ENCODE measurements at places on chromosomes 13 and 19.

GRCh38 chr13:40223585-40223984 is 442.9 kb downstream of the FOXO1 start:
- DNase-seq: no peak

DNA sequence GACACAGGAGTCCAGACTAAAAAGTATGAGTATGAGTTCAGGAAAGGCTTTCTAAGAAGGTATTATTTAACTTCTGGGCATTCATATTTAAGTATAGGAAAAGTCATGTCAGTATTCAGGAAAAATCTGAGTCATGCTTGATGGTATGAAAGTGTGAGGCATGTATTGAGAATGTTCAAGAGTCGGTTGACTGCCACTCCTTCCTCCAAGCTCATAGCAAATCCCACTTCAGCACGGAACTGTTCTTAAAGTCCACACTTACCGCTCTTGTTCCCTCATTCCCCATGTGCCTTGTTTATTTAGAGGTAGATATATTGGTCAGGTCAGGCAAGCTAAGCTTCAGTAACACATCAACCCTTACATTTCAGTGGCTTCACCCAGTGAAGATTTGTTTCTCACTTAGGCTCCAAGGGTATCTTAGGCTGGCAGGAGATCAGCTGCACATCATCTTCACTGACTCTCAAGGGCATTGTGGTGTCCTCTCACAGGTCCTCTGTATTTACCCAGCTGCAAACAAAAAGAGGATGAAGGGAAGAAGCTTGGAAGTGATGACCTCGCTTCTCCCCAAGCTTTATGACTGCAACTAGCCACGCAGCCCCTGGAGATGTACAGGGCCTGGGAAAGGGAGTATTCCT is 1189.2 kb downstream of the EFNB2 start:
- DNase-seq: no peak

- DNase-seq: no peak
Observed at GRCh38 chr13:65011378-65011777, 2218.8 kb downstream of the PCDH9 start.

- DNase-seq: no peak
Observed at GRCh38 chr13:20006206-20006605, 47.7 kb downstream of the ZMYM2 start.

GRCh38 chr13:85314686-85315085 is 484.5 kb downstream of the SLITRK6 start:
- DNase-seq: no peak

DNA sequence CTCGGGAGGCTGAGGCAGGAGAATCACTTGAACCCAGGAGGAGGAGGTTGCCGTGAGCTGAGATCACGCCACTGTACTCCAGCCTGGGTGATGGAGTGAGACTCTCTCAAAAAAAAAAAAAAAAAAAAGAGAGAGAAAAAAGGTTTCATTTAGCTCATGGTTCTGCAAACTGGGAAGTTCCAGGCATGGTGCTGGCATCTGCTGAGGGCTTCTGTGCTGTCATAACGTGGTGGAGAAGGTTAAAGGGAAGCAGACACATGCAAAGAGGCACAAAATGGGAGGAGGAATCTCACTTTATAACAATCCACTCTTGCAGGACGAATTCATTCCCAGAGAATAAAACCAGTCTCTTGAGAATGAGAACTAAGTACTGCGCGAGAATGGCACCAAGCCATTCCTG is 34.9 kb upstream of the SIAH3 start:
- no peak for DNase-seq

All from NCI-H1694 (cell line).